ENCODE measurements at places on chromosomes 6 and 20.
A peak's percentile ranks its signal among the peaks of the same experiment; 100 is the strongest.

DNA sequence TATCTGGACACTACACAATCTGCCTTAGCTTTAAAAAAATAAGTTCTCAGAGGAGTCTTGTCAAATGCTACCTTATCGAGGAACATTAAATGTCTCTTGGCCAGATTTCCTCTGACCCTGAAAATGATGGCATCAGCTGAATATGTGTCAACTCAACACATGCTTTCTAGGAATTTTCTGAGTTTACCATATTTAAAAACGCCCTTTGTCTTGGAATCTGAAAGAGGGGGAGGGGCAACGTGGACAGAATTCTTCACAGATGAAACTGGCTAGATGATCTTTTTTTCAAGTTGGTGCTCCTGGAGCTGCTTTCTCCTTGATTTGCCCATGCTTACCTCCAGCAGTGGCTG lies 5.1 kb downstream of the SOX4 start:
- no peak for DNase-seq

GRCh38 chr6:27280540-27281000 lies 31.5 kb downstream of the POM121L2 start:
- DNase-seq = no peak

- DNase-seq = no peak
Measured at GRCh38 chr20:623704-624103, 13.6 kb upstream of the TCF15 start.

GRCh38 chr20:48681873-48682426 lies 145.8 kb downstream of the PREX1 start:
- no peak for DNase-seq

DNA sequence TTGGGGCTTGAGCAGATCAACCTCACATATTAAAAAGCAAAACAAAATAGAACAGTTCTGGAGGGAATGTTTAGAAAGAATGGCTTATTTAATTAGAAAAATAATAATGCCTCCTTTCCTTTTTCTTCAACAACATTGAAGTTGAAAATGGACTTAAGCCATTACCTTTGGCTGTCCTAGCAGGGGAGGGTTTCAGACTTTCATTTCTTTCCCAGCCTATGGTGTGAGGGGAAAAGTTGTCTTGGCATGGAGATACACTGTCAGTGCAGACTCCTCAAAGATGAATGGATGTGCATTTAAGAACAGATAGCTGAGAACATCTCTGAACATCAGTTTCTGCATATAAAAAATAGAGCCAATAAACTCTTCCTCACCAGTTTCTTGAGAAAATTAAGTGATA lies 169.5 kb downstream of the PAX1 start:
- no peak for DNase-seq

DNA sequence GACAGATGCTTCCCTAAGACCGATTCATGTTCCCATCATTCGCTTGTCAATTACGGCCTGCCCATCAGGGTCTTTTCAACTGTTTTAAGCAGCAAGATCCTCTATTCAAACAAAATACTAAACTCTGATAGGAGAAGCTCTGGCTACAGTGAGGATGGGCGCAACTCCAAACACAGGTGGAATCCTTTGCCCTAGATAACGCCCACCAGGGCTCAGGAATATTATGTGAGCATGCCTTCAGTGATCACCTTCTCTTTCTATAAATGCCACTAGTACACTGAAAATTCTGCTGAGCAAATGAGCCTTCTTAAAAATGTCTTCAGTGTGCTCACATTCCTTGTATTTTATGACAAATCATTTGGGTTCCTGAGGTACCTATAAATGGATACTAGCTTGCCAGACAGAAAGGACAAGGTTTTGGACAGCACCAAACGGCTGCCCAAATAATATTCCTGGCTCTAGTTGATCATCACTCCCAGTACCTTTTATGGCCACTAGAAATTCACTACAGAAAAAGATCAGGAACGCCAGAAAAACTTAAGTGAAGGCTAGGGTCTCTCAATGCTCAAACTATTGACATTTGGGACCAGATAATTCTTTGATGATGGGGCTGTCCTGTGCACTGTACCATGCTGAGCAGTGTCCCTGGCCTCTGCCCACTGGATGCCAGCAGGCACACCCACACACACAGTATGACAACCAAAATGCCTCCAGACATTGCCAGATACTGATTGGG lies 13.1 kb downstream of the ZNF217 start:
- no peak for DNase-seq

- no peak for DNase-seq
Measured at GRCh38 chr20:9403448-9403847, 110.9 kb upstream of the LAMP5 start.

DNA sequence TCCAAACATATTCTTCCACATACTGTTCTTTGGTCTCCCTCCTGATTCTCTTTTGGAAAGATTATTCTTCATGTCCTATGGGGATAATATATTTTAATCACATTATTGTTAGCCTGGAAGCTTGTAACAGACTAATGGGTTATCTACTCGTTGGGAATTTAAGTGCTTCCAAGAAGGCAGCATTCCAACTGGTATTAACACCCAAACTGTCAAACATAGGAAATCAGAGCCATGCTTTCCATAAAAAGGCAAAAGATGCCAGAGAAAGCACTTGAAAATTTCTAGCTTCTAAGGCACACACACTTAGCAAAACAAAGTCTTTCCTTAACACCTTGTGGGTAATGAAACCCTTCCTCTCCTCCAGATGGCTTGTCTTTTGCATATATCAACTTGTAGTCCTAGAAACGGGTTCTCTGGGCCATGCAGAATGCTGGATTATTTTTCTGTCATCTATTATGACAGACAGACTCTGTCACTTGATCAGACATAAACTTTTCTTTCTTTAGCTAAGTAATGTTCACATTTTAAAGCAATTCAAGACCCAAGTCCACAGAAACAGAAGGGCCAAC lies 41.5 kb downstream of the B4GALT5 start:
- DNase-seq = no peak

GRCh38 chr6:43247114-43247999 lies 4.1 kb downstream of the TTBK1 start:
- peak; percentile 70 for DNase-seq

DNA sequence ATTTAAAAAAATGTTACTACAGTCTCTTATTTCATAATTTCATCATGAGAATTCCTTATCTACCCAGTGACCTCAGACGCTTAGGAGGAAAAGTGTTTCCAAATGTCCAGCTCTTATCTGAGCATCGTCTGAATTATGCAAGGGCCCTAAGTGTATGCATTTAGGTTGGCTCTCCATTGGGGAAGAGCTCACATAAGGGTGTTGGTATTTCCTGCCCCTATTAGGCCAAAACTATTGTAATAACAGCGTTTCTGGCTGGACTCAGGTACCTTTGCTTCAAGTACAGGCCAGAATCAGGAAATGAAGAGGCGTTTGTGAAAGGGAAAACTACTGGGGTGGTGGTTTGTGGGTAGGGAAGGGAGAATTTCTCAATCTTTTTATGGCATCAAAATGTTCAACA lies 40.4 kb upstream of the SGK1 start:
- no peak for DNase-seq

DNA sequence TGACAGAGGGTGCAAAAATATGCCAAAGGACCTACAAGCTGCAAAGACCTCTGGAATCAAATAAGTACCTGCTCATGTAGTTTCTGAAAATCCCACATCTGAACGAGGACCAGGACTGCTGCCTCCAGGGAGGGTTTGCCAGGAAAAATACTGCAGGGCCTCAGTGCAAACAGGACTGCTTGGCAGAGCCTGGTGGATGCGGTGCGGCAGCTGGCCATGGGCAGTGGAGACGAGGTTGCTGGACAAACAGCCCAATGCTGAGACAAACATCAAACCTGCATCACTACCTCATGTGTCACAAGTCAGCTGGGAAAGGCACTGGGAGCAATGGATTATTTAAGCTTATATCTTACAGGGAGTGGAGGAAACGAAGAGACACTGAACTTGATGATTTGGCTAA lies 238.8 kb downstream of the PAX1 start:
- no peak for DNase-seq

GRCh38 chr6:7906741-7907140 lies 3.8 kb downstream of the TXNDC5 start:
- no peak for DNase-seq

- DNase-seq = no peak
Measured at GRCh38 chr20:43746344-43747137, 19.7 kb upstream of the GTSF1L start.

- DNase-seq = no peak
Measured at GRCh38 chr6:4668271-4669179, 107.7 kb upstream of the CDYL start.

- DNase-seq = no peak
Measured at GRCh38 chr6:46327779-46328178, 157.0 kb upstream of the ENPP5 start.

DNA sequence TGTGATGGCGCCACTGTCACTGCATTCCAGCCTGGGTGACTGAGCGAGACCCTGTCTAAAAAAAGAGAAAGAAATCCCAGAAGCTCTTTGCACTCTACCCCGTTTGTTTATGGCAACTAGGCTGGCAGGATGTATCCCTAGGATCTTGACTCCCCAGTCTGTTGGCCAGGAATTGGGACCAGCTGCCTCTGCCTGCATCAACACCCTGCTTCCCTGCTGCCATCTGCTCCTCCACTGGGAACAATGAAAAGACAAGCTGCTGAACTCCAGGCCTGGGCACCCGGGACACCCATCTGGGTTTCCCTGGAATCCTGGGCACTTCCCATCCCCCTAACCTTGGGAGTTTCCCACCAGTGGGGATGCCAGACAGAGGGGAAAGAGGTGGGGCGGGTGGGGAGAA lies 64.9 kb downstream of the CPNE5 start:
- DNase-seq = no peak

GRCh38 chr20:60131375-60131774 lies 173.2 kb downstream of the CDH26 start:
- DNase-seq = no peak

DNA sequence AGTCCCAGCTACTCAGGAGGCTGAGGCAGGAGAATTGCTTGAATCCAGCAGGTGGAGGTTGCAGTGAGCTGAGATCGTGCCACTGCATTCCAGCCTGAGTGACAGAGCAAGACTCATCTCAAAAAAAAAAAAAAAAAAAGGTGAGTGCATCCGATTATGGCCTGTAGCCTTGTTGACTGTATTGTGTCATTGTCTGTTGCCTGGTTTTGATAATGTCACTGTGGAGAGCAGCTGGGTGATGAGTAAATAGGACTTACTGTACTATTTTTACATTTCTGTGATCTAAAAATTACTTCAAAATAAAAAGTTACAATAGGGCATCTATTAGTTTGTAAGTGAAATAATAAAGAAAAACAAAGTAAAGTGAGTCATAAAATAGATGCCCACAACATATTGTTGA lies 134.1 kb upstream of the SALL4 start:
- DNase-seq = no peak

DNA sequence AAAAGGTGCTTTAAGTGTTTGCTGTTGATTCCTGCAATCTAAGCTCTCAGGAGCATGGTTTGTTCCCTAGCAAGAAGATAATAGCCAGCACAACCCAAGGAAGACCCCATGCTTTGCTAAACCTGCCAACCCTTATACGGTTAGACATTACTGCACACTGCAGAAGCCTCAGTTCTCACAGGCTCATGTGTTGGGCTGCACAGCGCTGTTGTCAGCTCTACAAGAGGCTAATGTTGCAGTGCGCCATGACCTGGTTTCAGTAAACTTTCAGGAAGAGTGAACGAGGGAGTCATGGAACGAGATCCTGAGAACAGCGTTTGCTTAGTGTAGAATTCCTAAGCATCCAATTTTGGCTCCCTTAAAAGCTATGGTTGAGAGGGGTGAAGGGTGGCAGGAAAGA lies 218.5 kb downstream of the ARHGAP18 start:
- no peak for DNase-seq
